NCI-H446 treated with DMSO at 0.1 percent for 48 hours (cell line): ENCODE measurements at places on chromosomes 4 and X.

GRCh38 chr4:163587867-163588266 lies 93.4 kb downstream of the TMA16 start:
- no peak for DNase-seq

- no peak for DNase-seq
These were observed 18.2 kb downstream of the MRFAP1 start for GRCh38 chr4:6658597-6659075.

GRCh38 chr4:103197765-103198110 lies 405 bp downstream of the CENPE start:
- no peak for DNase-seq

DNA sequence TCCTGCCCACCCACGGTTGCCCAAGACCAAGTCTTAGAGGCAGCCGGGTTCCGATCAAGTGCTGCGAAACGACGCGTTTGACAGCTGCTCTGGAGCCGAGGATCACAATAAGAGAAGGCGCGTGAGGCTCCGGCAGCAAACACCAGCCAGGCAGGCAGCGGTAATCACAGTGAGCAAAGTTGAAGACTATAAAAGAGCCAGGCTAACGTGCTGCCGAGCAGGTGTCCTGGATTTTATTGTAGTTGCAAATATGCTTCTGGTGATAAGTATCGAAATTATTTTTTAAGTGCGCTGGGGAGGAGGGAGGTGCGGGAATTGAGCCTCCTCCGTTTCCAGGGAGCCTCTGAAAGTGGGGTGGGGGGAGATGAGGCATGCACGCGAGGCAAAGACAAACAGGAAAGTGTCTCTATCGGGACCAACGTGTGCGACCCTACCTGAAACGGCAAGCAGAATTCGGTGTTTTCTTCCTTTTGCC lies 590 bp downstream of the GABRA2 start:
- DNase-seq, result no peak

DNA sequence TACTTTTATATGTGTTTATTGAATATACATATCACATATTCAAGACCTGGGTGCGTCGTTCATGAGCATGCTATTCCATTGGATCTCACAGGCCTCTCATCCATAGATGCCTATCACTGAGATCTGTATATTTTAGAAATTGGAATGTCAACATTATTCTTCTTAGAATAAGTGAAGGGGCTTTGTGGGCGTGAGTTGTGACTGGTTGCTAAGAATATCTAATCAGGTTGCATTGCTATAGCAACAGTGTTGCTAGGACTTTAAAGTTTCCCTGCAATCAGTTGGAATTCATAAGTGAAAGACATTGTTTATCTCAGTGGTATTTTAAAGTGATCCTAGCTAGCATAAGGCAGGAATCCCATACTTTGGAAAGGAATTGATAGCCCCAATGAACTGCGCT lies 36.7 kb upstream of the ANK2 start:
- no peak for DNase-seq

GRCh38 chr4:48680848-48681568 lies 99.1 kb downstream of the FRYL start:
- DNase-seq, result no peak

DNA sequence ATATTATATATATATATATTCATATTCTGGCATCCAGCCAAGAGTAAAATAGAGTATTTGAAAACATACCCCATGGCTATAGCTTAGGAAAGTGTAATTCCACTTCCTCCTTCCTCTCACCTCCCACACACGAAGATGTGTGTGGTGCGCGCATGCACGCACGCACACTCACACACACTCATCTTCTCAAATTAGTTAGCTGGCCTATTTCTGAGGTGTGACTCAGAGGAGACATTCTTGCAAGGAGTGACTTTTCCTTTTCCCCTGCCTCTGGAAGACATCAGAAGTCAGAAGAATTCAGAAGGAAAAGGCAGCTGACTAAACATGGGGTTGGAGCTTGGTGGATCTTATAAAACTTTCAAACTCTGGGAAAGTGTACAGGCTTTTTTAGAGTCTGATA lies 8.8 kb downstream of the ENPEP start:
- no peak for DNase-seq

DNA sequence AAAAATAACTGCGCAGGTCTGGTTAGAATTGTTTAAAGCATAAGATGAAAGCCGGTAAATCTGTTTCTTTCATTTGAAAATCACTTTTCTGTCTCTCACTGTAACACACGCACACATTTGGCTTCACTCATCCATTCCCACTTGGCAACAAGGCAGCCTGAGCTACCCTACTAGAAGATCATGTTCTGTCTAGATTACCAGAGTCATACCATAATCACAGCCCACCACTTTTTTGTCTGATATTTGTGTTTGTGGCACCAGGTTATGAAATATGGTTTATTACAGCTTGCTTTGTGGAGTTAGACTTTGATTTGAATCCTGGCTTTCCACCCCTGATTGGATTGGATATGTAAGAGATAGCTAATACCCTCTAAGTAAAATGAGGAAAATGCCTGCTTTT lies 2.2 kb downstream of the USO1 start:
- no peak for DNase-seq

GRCh38 chr4:118941149-118941548 lies 52.5 kb downstream of the SYNPO2 start:
- DNase-seq, result no peak

- DNase-seq, result no peak
These were observed 40.4 kb downstream of the GPC4 start for GRCh38 chrX:133374874-133375387.

GRCh38 chr4:71261633-71262121 lies 77.1 kb upstream of the SLC4A4 start:
- DNase-seq, result no peak

DNA sequence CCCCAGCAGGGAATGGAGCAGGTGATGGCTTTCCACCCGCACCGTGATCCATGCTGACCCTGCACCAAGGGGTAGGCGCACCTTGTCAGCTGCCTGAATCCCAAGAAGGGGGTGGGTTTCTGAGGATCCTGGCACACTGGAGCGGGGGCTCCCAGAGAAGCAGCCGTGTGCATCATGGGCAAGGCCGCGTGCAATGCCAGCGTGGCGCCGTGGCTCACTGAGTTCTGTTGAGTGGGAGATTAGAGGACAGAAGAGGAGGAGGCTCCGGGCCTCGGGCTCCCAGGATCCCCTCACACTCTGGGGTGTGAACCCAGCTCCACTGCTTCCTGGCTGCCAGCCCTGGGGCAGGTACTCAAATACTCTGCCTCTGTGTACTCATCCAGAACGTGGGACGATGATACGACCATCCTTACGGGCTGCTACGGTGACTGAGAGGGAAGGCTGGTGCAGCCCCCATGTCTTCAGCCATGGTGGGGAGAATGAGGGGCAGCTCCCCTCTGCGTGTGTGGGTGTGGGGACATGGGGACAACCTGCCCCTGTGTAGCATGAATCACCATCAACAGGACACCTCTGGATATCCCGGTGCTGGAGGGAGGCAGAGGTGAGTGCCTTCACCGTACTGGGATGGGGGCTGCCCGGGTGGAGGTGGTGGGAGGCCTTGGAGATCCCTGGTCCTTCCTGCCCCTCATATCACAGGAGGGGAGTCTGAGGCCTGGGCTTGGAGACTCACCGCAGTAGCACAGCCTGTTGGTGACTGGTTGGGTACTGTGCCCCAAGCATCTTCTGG lies 52.6 kb downstream of the CPZ start:
- no peak for DNase-seq

- no peak for DNase-seq
These were observed 65.7 kb upstream of the STX18 start for GRCh38 chr4:4607336-4608213.

- no peak for DNase-seq
These were observed 2.9 kb downstream of the LAMTOR3 start for GRCh38 chr4:99891351-99891750.

DNA sequence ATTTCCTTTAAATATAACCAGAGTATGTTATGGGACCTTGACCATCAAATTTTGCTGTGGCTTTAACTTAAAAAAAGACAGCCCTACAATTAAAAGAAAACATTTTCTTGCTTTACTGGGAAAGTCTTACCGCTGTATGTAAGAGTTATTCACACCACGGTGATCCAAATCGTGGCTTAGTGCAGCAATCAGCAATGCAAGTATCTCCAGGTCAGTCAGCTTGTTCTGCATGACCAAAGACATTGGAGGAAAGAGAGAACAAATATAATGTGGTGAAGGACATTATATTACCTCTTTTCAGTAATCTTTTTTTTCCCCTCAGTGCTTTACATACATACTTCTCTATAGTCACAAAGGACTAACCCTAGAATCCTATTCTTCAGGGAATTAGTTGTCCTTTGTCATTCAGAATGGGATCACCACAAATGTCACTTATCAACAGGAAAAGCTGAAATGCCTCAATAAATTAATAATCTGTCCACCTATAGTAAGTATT lies 109.6 kb downstream of the PDE5A start:
- DNase-seq, result no peak

DNA sequence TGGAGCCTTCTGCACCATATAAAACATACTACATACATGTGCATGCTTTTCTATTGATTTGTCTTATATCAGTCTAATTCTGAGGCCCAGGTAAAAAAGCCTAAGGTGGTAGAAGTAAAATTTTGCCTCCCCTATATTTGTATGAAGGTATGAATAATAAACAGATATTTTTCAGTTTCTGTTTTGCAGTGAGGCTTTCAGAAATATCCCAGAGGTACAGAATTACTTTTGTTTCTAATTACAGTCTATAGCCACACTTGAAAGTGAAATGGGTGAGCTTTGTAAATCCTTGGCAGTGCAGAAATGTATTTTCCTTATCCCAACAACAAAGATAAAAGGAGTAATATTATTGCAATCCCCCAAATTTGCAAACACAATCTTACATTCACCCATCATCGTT lies 59.5 kb downstream of the DDX60 start:
- no peak for DNase-seq

GRCh38 chr4:186699881-186700397 lies 23.7 kb downstream of the FAT1 start:
- no peak for DNase-seq

- DNase-seq, result peak; percentile 30
These were observed 13.8 kb downstream of the RNF4 start for GRCh38 chr4:2482693-2483092.

DNA sequence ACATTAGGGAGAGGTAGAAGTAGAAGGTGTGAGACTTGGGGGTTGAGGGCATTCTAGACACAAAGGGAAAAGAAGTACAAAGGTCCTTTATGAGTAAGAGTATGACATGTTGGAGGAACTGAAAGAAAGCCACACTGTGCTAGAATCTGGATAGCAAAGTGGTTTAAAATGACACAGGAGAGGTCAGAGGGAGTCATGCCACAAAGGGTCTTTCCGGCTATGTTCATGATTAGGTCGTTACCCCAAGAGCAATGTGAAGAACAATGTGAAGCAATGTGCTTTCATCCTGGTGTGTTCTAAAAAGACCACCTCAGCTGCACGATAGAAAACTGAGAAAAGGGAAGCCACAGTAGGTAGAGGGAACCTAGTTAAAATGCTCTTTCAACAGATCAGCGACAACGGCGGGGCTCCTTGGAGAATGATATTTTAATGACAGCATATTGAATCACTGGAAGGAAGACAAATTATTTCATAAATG lies 29.2 kb downstream of the SMIM14 start:
- DNase-seq, result no peak
